ENCODE measurements at places on chromosomes 1 and 21. TPM values are rescaled to one million over a fixed set of nuclear protein-coding genes. Genes with fewer than 3 reads are reported as not detected.

The NOS1AP gene
- 7.0 TPM for total RNA-seq

DNA sequence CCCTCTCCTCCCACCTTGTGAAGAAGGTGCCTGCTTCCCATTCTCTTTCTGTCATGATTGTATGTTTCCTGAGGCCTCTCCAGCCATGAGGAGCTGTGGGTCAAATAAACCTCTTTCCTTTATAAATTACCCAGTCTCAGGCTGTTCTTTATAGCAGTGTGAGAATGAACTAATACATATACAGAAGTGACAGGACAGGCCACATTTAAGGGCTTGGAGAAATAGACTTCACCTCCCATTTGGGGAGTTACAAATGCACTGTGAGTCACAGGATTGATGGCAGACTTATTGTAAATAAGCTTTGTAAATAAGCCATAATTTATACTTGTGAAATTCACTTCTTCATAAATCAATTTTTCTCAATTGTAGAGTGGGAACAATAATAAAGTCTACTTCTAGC, 543.3 kb downstream of the LRRIQ3 start:
- DNase-seq = no peak

DNA sequence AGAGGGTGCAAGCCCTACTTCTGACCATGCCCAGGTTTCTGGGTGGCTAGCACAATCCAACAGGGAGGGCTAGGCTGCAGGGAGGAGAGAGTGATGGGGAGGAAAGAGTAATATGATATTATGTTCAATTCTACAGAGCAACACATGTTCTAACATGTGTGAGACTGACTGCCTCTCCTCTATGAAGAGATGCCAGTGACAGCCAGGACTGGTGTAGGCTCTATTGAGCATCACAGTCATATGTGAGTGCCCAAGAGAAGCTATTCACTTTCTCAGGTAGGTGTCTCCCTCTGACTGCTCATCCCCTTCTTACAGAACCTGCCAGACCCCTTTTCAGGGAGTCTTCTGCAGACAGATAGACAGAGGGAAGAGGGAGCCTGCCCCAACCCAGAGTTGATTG, 446.1 kb downstream of the SIPA1L2 start:
- no peak for DNase-seq

- no peak for DNase-seq
These were observed 1.2 kb downstream of the GBP5 start for GRCh38 chr1:89271341-89272015.

DNA sequence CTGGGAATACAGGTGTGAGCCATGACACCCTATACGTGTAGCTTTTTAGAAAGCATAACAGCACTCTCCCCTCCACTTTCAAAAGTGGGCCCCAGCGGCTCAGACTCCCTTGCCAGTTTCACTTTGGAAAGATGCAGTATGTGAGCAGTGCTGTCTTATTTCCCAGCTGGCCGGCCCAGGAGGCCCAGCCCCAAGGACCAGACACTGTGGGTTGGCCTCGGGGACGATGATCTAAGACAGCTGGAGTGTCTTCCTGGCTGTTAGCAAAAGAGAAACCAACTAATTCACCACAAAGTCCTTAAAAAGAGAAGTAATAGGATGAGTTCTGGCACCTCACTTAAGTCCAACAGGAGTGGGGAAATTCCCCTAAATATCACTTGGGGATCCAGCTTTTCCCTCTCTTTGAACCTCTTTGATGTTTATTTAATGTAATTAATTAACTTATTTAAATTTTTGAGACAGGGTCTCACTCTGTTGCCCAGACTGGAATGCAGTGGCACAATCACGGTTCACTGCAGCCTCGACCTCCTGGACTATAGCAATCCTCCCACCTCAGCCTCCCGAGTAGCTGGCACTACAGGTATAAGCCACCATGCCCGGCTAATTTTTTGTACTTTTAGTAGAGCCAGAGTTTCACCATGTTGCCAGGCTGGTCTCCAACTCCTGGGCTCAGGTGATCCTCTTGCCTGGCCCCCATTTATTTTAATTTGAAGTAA, 17.6 kb upstream of the CLIC4 start:
- no peak for DNase-seq

DNA sequence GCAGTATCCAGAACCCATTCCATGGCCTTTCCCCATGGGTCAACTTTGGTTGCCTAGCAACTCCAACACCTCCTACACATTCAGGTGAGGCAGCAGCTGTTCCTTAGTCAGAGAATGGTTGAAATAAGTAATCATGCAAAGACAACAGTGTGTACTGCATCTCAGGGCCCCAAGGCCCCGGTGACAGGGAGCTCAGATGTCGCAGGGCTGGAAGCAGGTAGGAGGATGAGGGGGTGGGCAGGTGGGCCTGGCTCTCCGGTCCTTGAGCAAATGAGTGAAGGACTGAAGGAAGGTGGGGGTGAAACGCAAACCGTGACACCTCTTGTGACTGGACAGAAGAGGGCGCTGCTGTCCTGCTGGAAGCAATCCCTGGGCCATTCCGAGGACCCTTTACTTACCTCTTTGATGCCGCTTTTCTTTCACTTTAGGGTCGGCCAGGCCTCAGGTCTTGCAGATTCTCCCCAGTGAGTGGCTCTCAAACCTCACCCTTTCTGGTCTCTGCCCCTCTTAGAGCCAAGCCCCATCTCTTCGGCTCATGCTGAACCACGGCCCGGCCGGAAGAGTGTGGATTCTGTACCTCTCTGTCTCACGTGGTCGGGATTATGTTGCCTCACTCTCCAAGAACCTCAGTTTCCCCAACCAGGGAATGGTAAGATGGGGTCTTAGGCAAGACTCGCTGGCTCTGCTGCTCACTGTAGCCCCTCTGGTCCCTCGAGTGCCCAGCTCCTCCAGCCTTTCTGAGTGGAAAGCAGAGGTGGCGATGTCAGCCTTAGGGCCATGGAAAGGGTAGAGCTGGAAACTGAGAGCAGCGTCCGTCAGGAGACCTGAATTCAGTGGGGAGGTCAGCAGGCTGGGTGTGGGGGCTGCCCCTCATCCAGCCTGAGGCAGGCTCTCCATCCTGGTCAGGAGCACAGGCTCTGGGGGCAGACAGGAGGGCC, 5.6 kb upstream of the KCNA10 start:
- peak; percentile 66 for DNase-seq

- peak; percentile 73 for DNase-seq
These were observed at the start of gene PCP4 for GRCh38 chr21:39867198-39867650. Gene PCP4, plus strand, starts transcription at chr21:39867438. Its CDS starts 64 bp downstream, at chr21:39867502.

The HNRNPU gene
- total RNA-seq = 719 TPM

The TSPAN2 gene
- total RNA-seq = 5.4 TPM

GRCh38 chr1:93615582-93616150, 66.0 kb downstream of the BCAR3 start:
- no peak for DNase-seq

DNA sequence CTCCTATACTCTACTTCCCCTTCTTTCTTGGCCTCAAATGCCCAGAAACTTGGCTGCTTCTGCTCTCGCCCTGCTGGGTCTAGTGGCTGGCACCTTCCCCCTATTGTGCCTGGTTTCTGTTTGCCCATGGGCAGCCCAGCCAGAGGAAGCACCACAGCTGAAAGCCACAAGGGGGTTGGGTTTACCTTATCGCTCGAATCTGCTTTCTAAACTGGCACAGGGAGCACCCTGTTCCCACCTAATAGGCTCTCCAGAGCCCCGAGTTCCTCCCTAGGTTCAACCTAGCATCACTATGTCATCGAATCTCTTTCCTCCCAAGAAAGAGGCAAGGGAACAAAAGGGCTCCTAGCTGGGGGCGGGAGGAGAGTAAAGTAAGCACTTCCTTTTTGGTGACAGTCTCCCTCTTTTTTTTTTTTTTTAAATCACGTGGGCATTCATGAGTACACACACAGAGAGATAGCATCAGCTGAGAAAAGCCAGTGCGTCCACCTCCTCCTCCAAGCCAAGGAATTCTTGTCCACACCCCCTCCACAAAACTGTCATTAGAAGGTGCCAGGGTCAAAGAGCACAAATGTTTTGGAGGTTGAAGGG, 72.8 kb downstream of the PLEKHA6 start:
- no peak for DNase-seq

Data from neural crest cell (in vitro differentiated cells).